HuH-7.5 (cell line): ENCODE measurements at places on chromosomes 1 and 21.

DNA sequence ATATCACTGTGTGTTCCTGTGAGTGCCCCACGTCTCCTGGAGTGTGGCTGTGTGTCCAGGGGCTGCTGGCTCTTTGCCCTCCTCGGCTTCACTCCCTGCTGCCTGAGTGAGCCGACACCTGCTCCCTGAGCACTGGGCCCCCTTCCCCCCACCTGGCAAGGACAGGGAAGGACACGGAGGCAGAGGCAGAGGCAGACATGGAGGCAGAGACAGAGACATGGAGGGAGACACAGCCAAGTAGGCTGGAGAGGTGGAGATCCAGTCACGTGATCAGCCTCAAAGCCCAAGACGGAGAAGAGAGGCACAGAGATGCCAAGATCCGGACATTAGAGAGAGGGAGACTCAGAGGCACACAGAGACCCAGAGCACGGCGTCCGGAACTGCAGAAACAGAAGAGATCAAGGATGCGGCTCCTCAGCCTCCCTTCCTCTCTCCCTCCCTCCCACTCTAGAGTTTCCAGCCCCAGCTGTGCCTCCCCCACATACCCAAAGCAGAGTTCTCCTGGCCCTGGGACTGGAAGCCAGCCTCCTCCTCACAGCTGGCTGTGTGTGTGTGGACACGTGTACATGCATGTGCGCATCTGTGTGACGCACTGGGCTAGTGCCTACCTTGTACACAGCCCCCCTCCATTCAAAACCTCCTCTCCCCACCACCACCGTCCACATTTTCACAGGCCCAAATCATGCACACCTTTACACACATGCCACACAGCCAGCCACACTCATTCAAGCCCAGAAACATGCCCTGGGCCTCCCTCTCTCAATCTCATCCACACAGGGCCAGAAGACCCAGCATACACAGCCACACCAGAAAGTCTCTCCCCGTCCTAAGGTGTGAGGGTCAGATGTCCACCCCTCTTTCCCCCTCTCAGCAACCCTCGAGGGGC is 39.1 kb upstream of the WASF2 start:
- no peak for DNase-seq

DNA sequence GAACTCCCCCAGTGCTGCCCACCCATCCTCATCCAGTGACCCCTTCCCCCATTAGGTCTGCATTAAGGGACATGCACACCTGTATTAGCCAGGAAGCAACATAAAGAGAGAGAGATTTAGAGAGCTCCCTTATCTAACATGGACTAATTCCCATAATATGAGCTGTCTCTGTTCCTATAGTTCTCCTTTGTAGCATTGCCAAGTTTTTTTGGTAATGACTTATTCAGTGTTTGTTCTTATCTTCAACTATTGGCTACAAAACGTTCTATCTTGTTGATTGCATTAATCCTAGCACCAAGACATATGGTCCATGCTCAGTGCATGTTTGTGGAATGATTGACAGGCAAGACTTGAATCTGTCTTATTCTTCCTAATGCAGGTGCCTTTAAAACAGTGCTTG is 264.0 kb downstream of the ADGRL2 start:
- DNase-seq: no peak

- no peak for DNase-seq
Observed at GRCh38 chr1:186164773-186165172, 210.3 kb downstream of the TPR start.

DNA sequence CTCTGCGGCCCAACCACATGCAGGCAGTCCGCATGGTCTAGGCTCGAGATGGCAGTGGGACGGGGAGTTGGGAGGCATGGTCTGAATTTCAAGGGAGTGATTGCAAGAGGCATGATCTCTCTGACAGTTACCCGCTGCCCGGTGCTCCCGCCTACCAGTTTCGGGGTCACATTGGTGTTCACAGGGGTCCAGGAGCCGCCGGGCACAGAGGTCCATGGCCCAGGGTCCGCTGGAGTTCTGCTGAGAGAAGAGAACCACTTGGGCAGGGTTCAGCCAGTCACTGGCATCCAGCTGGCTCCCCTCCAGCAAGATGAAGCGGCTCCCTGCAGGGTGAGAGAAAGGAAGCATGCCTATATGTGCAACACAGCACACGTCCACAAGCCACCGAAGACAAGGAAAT is 141.3 kb downstream of the ASTN1 start:
- DNase-seq: no peak

- no peak for DNase-seq
Observed at GRCh38 chr1:179038528-179039281, 13.0 kb downstream of the FAM20B start.

GRCh38 chr1:150813028-150813707 is 5.1 kb upstream of the CTSK start:
- peak; percentile 62 for DNase-seq

DNA sequence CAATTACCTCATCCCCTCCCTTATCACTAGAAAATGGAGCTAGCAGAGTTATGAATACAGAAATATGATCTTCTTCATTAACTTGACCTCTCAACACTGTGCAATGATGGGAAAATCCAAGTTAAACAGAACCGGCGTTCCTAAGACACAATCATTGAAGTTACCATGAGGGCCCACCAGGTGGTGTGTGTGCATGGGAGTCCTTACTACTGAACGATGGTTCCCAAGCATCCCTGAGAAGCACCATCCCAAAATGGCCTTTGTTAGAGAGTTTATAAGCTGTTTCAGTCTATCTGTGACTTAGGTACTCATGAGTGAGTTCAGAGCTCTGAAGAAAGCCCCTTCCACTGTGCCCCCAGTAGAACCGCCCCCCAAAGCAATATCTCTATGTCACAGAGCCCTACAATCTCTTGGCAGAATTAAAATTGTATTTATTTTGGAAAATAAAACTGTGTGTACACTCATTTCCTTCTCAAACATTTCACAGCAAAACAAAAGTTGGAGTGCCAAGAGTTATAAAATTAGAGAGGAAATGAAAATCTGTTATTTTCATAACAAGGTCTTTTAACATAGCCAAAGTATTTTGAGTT is 56.8 kb downstream of the PLD5 start:
- DNase-seq: peak; percentile 16

DNA sequence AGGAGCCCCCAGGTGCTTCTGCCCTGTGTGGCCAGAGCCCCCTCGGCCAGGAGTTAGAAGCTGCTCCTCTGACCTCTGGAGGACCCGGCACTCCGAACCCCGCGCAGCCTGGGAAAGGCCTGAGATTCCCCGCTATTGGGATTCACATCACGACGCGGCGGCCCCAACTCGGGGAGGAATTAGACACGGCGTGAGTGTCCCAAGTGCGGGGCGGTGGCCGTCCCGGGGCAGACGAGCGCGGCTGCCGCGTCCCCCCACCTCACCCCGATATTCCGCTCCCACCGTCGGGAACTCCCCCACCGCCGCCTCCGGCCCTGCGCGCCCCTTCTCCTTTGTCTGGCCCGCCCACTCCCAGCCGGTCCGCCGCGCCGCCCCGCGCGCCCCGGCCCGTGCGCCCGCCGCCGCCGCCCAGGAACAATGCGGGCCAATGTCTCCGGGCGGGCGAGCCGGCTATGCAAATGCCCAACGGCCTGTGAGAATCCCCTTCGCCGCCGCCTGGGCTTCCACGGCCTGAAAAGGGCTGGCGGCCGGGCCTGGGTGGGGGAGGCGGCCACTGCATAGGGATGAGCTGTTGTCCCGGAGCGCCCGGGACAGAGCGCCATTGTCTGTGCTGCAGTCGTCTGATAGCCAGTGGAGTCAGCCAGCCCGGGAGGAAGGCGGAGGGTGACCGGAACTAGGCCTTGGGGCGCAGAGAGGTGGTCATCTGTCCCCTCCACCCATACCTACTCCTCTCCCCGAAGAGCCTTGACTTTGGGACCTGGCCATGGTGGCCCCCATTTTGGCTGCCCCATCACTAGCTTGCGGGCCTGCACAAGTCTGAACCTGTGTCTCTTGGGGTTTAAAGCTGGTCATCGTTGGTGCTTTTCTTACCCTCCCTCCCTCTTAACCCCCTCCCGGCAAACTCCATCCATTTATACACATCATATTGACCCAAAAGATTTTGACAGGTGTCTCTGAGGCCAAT is 19.4 kb downstream of the RHBG start:
- DNase-seq: peak; percentile 79

DNA sequence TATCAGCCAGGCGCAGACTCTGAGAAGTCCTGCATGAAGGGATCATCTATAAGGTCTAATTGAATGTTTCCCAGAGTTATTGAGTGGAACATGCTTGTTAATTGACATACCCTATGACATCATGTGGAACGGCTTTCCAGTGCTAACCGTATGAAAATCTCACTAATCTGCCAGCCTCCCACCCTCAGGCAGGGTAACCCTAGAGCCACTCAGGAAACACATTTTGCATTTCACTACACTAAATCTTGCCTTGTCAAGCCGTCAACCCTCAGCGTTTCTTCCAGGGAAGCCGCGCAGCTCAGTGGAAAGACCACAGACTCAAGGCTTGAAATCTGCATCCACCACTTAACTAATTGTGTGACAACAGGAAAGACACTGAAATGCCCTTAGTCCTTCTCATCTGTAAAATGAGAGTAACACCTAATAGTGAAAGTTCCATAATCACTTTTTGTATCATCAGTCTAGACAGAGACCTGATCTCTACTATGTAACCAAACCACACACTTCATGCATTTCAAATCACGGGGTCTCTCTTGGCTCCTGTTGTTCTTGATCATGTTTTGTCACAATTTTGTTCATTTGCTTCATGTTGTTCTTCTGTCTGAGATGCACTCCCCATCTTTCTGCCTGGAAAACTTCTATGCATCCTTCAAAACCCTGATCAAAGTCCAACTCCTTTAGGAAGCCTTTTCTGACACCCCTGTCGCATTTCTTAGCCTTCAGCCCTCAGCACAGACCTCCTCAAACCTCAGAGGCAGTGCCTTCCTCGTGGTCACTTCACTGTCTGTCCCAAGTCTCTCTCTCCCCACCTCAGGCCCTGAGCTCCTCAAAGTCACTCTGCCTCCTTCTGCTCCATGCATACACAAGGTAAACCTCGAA is 246.5 kb downstream of the TOMM20 start:
- DNase-seq: no peak

DNA sequence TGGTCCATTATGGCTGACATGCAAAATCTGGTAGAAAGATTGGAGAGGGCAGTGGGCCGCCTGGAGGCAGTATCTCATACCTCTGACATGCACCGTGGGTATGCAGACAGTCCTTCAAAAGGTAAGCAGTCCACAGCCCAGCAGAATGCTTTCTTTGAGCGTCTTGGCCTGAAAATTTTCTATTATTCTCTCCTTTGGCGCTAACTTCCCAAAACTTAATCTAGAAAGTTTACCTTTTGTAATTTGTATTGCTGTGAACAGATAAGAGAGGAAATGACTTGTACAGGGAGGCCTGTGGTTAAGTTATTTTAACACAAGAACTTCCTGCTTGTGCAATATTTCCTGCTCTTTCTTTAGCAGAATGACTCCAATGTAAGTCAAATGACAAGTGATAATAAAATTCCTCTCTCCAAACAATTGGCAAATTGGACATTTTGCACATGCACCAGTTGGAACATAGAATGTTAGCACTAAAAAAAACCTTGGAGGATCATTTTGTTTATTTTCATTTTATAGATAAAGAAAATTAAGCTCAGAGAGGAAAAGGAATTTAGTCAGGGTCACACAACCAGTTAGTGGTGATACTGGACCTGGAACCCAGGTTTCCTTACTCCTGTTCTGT is 18.9 kb downstream of the CAP1 start:
- DNase-seq: no peak

DNA sequence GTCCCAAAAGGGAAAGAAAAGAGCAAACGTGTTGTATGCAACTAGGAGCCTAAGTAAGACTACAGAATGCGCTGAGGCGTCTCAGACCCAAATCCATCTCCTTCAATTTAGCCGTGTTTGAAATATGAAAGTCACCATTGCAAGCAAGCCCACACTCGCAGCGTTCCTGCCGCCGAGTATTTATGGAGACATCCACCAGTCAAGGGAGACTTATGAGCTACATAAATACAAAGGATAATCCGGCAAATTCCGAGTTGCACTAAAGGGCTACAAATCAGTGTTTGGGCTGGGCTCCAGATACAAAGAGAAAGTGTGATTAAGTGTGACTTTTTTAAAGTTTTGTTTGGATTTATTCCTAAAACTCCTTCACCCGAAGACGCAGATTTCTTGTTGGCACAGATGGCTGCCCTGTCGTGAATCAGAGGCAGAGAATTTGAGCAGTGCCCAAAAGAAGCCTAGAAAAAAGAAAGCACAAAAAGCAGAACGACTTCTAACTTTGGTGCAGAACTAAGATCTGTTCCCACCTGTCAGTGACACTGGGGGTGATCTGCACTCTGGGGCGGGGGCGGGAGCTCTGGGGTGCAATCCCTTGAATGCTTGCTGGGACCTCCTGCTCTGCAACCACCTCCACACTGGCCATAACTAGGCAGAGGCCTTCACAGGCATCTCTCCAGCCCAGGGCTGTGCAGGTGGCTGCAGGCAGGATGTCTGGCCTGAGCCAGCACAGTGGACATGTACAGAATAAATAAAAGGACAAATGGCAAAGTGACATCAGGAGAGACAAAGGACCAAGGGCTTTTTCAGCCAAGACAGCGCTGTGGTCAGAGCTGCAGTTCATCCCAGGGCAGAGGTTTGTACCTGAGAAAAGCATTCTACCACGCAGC is 489.7 kb downstream of the NPHP4 start:
- no peak for DNase-seq

DNA sequence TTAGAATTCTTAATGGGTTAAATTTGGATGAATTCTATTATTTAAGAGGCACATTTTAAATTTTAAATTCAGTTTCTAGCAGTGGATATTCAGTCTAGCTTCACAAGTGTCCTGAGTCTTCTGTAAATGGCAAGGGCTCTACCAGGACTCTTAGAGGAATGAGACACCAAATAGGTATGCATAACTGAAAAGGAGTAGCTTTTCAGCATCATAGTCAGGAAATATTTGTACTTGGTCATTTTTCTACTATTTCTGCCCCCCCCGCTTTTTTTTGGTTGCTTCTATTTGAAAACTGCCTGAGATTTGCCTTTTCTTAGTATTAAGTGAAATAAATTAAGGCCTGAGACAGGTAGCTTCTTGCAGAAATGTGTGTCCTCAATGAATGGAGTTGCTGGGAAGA is 80.2 kb downstream of the MAST2 start:
- no peak for DNase-seq

DNA sequence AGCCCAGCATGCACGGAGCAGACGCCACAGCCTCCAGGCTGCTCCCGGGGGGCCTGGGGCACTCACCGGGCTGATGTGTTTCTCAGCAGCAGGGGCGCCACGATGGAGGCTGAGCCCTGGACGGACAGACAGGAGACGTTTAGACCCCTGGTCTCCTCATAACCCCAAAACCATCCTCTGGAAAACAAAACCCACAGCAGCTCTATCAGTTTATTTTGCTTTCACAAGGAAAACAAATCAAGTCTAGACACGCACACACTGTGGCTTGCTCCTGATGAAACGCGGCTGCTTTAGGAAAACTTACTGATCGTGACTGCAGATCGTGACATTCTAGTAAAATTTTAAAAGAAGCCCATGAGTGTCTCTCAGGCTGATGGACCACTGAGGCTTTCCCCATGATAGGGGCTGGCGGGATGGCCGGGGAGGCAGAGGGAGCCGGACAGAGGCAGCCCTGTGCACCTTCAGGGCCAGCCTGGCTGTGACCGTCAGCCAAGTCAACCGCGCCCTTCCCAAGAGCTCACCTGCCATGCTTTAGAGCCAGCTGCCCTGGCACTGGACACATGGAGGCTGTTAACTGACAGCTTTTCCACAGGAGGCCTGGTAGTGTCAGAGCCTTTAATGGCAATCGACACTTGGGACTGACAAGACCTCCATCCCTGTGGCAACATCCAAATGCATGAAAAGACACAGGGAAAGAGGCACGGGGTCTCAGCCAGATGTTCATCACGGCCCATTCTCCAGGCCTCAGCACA is 5.2 kb downstream of the POFUT2 start:
- DNase-seq: no peak
